ENCODE measurements at places on chromosomes 4 and X.
A peak's percentile ranks its signal among the peaks of the same experiment; 100 is the strongest.

DNA sequence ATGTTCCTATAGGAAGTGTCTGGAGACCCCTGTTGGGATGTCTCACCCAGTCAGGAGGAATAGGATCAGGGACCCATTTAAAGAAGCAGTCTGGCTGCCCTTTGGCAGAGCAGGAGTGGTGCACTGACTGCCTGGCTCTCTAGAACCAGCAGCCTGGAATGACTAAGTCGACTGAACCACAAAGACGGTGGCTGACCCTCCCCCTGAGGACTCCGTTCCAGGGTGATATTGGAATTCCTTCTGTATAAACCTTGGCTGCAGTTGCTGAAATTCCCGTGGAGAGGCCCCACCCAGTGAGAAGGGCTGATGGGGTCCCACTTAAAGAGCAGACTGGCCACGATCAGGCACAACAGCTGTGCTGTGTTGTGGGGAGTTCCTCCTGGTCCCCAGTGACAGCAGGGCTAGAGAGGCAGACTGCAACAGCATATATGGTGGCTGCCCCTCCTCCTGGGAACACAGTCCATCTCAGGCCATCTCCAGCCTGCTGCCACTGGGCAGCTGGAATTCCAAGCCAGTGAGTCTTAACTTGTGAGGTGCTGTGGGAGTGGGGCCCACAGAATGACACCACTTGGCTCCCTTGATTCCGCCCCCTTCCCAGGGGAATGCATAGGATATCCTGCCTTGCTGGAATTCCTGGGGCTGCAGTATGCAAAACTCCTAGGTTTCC is 41.8 kb upstream of the RLIM start:
- no peak for DNase-seq

GRCh38 chr4:2047031-2047660 is 12.0 kb upstream of the NAT8L start:
- DNase-seq: no peak

DNA sequence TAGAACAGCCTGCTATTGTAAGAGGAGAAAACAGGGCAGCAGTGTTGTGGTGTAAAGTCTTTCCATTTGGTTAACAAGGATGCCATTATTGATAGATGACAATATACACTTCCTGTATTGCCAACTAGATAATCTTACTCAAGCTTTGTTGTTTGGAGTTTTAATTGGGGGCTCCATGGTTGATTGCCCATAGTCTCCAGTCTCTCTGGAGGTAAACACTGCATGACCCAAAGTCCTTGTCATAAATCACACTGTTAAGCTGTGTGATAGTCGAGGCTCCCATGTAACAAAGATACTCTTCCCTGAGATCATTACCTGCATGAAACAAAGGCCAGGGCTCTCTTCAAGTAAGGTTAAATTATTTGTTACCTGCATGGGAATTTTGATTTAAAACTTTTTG is 394.6 kb downstream of the C4orf33 start:
- no peak for DNase-seq

DNA sequence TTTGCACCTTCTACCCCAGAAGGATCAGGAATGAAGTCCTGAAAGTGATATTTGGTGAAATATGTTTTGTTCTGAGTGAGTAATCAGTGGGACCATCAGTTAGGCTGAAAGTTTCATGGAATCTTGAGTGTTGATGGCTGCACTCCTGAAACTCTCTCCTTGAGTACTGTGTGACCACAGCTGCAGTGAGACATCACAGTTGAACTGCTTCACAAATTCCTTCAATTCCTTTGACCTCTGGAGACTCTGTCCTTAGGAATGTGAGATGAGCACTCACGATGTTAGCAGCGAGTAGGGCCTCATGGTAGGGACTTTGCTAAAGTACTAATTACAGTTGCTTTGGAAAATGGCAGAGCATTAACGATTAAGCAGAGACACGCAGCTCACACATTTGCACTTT is 142.9 kb upstream of the SLC4A4 start:
- DNase-seq: no peak

- no peak for DNase-seq
Observed at GRCh38 chr4:98092833-98093439, 50.3 kb downstream of the STPG2 start.

DNA sequence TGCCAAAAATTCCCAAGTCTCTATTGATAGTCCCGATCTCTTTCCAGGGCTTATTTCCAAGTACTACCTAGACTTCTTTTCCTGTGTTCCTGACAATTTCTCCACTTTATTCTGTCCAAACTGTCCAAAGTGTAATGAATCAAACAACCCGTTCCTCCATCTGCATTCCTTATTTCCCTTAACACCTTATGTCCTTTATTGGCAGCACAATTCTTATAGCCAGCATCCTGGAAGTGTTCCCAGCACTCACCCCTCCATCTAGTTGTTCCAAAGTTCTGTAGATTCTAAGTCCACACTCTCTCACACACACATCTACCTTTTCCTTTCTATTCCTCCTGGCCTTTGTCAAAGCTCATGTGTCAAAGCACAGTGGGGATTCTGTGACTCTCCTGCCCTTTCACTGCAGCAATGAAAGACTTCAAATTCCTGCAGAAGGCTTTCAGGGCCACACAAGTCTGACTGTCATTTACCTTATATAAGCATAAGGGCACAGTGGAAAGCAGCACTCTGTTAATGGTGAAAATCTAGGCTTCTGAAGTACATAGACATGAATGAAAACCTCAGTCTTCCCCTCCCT is 22.1 kb downstream of the LIMCH1 start:
- no peak for DNase-seq

GRCh38 chr4:32191961-32192360 is 1471.8 kb downstream of the PCDH7 start:
- DNase-seq: no peak

GRCh38 chr4:161187569-161187968 is 976.2 kb downstream of the FSTL5 start:
- no peak for DNase-seq

DNA sequence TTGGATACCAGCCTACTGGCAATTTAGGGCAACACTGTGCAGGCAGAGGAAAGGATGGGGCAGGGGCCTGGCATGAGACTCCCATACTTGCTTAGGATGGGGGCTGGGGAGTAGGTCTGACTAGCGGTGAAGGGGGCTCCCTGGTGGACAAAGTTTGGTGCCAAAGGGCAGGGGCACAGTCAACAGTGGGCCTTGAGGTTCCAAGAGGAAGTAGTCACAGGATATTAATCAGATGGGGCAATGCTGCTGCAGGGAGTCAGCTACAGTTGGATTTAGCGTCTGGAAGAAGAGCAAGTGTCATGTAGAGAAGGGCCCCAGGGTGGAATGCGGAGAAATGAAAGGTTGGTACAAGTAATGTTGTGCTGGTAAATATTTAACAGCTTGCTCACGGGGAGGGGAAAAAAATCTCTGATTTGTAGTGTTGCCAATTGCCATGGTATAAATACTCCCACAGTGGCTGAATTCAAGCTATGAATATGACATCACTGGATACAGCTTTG is 139.4 kb downstream of the PJA1 start:
- DNase-seq: no peak

GRCh38 chr4:169295822-169296221 is 25.1 kb upstream of the SH3RF1 start:
- DNase-seq: no peak

GRCh38 chr4:66300336-66300934 is 630.1 kb upstream of the EPHA5 start:
- no peak for DNase-seq

GRCh38 chrX:78748846-78749245 is 1.3 kb downstream of the LPAR4 start:
- DNase-seq: no peak

- peak; percentile 45 for DNase-seq
Observed at GRCh38 chr4:176791591-176792325, 964 bp downstream of the VEGFC start.

- no peak for DNase-seq
Observed at GRCh38 chrX:153685751-153686696, 1.7 kb upstream of the SLC6A8 start.

GRCh38 chr4:74123065-74123728 is 24.2 kb upstream of the CXCL2 start:
- DNase-seq: no peak

DNA sequence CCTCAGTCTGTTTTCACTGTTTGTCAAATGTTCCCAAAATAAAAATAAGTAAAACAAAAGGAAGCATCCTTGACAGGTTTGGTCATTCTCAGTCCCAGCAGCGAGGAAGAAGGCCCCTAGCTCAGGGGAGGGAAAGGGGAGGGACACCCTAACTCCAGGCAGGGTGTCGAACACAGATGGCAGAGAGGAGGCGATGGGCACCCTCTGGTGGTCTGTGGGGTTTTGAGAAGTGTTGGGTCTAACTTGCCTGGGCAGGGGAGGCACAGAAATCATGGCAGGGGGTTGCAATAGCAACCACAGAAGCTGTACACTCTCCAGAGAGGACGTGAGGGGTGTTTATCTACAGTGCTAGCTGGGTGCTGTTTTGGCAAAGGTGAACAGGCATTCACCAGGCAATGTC is 229.8 kb upstream of the SFRP2 start:
- no peak for DNase-seq

DNA sequence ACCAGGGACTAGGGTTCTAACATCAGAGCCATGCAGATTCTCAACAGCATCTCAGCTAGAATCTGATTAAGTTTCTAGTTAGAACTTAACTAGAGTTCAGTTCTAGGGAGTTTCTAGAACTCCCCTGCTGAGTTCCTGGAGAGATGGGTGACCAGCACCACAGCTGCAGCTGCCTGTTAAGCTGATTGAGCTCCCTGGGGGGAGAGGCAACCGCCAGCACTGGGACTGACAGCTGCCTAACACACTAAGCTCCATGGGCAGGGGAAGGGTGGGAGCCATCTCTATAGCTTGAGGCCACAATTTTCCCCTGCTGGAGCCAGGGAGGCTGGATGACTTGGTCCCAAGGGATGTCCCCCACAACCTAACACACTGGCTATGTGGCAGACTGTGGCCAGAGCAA is 84.2 kb downstream of the CHIC1 start:
- no peak for DNase-seq

GRCh38 chr4:7129871-7130620 is 62.2 kb upstream of the GRPEL1 start:
- no peak for DNase-seq

- DNase-seq: no peak
Observed at GRCh38 chr4:100162027-100162685, 28.1 kb downstream of the DDIT4L start.

DNA sequence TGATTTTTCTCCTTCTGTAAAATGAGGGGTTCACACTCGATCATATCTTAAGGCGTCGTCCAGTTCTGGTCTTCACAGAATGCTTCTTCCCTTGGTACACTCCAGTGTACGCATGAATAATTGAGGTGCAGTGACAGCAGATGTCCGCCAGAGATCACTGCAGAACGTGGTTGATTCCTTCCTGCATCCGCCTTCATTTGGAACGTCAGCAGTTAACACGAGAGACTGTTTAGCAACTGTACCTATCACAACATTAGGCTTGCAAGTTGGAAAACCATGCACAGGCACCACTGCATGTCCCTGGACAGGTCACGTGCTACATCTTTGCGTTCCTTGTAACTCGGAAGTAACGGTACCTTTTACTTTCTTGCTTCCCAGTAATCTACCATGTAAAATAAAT is 66.0 kb upstream of the GEMIN8 start:
- no peak for DNase-seq

Data from left ventricle myocardium superior (tissue), 1 donor.